Left colon (tissue), 2 donors: ENCODE measurements at places on chromosomes 4 and X.
A peak's percentile ranks its signal among the peaks of the same experiment; 100 is the strongest.

GRCh38 chr4:72169861-72170260 is 138.1 kb downstream of the NPFFR2 start:
- no peak for DNase-seq

DNA sequence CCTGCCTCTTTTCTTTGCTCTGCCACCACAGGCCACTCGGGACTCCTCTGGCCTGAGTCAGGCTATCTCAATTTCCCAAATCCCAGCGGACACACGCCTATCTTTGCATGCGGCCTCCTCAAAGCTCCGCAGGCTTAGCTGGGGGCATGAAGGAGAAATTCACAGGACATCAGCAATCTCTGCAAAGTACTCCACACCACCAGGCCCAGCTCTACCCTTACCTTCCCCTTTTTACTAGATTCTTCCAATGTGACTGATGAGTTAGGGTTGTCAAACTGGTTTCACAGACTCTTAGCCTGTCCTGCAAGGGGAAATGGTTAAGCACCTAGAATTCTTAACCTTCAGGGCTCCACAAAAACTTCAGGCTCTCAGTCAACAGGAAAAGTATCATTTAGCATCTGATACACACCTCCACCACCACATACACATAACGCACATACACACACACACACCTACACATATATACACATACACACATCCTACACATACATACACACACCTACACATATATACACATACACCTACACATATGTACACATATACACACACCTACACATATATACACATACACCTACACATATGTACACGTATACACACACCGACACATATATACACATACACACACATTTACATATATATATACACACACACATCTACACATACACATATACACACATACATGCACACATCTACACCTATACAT is 349.1 kb downstream of the ANK2 start:
- no peak for DNase-seq

GRCh38 chrX:39149761-39150160 is 348.5 kb downstream of the MID1IP1 start:
- peak; percentile 87 for DNase-seq

GRCh38 chrX:21683941-21684340 is 25.8 kb upstream of the KLHL34 start:
- no peak for DNase-seq

DNA sequence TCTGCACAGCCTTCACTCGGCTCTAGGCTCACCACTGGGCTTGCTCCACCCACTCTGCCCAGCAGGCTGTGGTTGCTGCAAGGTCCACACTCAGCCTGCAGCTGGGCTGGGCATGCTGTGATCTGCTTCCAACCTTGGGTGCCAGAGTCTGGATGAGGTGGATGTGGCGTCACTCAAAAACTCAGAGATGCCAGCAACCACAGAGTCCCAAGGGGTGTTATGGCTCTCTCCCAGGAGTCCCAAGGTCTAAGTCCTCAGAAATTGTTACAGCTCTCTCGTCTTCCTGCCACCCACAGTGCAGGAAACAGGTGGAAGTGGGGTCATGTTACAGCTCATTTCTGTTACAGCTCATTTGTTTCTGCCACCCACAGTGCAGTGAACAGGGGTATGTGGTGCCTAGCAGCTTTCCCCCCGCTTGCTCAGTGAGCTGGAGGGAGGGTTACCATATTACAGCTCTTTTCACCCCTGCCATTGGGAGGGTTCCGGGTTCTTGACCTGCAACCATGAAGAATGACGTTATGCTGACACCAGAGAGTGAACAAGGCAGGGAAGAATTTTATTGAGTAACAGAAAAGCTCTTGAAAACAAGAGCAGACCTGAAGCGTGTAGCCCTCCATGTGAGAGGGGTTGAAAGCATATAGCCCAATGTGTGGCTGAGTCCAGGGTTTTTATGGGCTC is 893.9 kb downstream of the PCDH7 start:
- DNase-seq = no peak

GRCh38 chrX:24485323-24485722 is 20.2 kb downstream of the PDK3 start:
- DNase-seq = no peak

GRCh38 chr4:26105815-26106699 is 192.0 kb downstream of the SMIM20 start:
- no peak for DNase-seq
